ENCODE measurements at places on chromosomes 11 and 22. TPM values are rescaled to one million over a fixed set of nuclear protein-coding genes. Genes with fewer than 3 reads are reported as not detected.

Gene IL18
- total RNA-seq, result 11.8 TPM

Gene A4GALT
- total RNA-seq, result 26.8 TPM

- peaks cover 37% of the 10 kb centered on the region for H3K4me1 ChIP-seq
- H3K4me3 ChIP-seq, result peak overlapping the region; percentile 36
- H3K27me3 ChIP-seq, result peaks cover 23% of the 10 kb centered on the region
Measured at GRCh38 chr11:1548221-1549070, 23.6 kb downstream of the DUSP8 start.

GRCh38 chr11:37929100-37929653 lies 1331.1 kb upstream of the RAG2 start:
- no peaks in the 10 kb centered on the region for H3K36me3 ChIP-seq
- H3K27ac ChIP-seq, result no peak overlapping the region
- H3K4me1 ChIP-seq, result no peaks in the 10 kb centered on the region
- no peak overlapping the region for H3K4me3 ChIP-seq

GRCh38 chr11:126585774-126586491 lies 230.4 kb downstream of the ST3GAL4 start:
- H3K4me3 ChIP-seq, result peak overlapping the region; percentile 11
- DNase-seq, result peak; percentile 76
- peak overlapping the region; percentile 49 for H3K27ac ChIP-seq
- no peaks in the 10 kb centered on the region for H3K36me3 ChIP-seq
- no peaks in the 10 kb centered on the region for H3K27me3 ChIP-seq
- no peaks in the 10 kb centered on the region for H3K4me1 ChIP-seq

DNA sequence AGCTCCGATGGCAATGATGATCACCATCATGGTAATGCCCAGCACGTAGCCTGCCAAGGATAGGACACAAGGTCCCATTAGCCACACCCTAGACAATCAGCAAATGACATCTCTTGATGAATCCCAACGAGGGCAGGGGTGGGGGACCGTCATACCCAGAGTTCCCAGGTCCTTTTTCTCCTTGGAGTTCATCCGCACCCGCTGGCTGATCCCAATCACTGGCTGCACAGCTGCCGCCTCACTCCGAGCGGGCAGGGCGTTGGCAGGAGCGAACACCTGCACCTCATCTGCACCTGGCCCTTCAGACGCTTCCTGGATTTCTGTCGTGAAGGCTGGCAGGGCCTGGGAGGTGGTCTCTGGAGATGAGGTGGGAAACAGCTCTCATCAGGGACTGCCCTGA lies 2.9 kb downstream of the PIK3IP1 start:
- H3K4me1 ChIP-seq, result peaks cover 80% of the 10 kb centered on the region
- peak overlapping the region; percentile 92 for H3K27ac ChIP-seq
- no peaks in the 10 kb centered on the region for H3K27me3 ChIP-seq
- H3K36me3 ChIP-seq, result peaks cover 37% of the 10 kb centered on the region
- DNase-seq, result peak; percentile 67

Gene CCDC88B
- 8.6 TPM for total RNA-seq

Gene TMEM86A
- 4.6 TPM for total RNA-seq

GRCh38 chr22:29821291-29822016 lies 16.6 kb downstream of the ASCC2 start:
- peaks cover 35% of the 10 kb centered on the region for H3K36me3 ChIP-seq
- H3K4me3 ChIP-seq, result no peak overlapping the region
- H3K27me3 ChIP-seq, result no peaks in the 10 kb centered on the region
- DNase-seq, result peak; percentile 70
- H3K27ac ChIP-seq, result peak overlapping the region; percentile 30

DNA sequence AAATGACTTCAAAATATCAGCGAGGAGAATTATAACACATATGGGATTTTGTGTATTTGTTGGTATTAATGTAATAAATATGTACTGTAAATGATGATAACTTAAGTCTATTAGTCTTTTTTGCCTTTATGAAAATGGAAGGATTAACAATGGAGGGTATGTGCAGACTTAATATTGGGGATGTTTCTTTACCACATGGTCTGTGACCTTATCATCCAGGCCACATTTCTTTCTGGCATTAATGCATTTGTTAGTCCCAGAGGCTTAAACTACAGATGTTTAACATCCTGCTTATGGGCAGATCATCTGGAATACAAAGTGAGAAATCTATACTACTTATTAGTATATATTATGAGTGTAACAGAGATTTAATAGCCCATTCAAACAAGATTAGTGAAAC lies 64.6 kb downstream of the SOX6 start:
- no peaks in the 10 kb centered on the region for H3K36me3 ChIP-seq
- no peaks in the 10 kb centered on the region for H3K27me3 ChIP-seq
- no peak overlapping the region for H3K27ac ChIP-seq
- H3K4me3 ChIP-seq, result no peak overlapping the region

DNA sequence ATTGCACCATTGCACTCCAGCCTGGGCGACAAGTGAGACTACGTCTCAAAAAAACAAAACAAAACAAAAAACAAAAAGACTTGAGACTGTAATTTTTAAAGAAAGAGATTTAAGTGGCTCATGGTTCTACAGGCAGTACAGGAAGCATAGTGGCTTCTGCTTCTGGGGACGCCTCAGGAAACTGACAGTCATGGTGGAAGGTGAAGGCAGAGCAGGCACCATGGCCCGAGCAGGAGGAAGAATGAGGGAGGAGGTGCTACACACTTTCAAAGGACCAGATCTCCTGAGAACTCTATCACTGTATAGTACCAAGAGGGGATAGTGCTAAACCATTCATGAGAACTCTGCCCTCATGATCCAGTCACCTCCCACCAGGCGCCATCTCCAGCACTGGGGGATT lies 52.0 kb downstream of the CBL start:
- H3K27ac ChIP-seq, result no peak overlapping the region
- H3K4me1 ChIP-seq, result peaks cover 3% of the 10 kb centered on the region
- H3K27me3 ChIP-seq, result no peaks in the 10 kb centered on the region
- DNase-seq, result no peak

Gene MCHR1
- not detected for total RNA-seq

- H3K4me1 ChIP-seq, result peaks cover 13% of the 10 kb centered on the region
- H3K4me3 ChIP-seq, result no peak overlapping the region
- H3K36me3 ChIP-seq, result no peaks in the 10 kb centered on the region
- no peak overlapping the region for H3K27ac ChIP-seq
Measured at GRCh38 chr11:118837868-118838267, 45.8 kb upstream of the CXCR5 start.
